ENCODE measurements at places on chromosomes 1 and 21.

GRCh38 chr1:161498646-161499045, 6.6 kb upstream of the FCGR2A start:
- no peak for DNase-seq

DNA sequence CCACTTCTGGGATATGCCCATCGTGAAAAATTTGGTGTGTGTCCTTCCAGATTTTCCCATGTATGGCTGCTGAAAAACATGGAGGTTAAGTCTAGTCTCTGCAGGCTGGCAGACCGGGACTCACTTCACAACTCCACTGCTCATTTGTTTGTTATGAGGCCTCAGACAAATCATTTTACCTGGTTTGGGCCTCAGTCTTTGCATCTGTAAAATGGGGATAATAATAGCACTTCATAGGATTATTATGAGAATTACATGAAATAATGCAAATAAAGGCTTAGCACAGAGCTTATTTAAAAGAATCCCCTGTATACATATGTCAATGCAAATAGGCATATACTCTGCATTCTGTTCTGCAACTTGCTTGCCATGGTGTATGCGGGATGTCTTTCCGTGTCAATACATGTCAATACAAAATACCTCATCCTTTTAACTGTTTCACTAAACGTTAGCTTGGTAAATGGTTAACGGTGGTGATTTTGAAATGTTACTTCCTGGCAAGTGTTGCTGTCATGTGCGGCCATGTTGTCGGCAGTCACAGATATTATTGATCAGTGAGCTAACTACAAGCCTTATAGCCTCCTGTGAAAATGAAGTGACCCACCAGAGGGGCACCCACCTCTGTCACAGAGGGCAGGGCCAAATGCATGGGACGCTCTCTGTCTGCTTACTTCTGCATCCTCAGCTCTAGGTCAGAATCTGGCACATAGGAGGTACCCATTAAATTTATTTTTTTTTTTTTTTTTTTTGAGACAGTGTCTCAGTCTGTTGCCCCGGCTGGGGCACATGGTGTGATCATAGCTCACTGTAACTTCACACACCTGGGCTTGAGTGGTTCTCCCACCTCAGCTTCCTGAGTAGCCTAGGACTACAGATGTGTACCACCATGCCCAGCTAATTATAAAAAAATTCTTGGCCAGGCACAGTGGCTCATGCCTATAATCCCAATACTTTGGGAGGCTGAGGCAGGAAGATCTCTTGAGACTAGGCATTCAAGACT, 4.3 kb downstream of the LCK start:
- DNase-seq: no peak

DNA sequence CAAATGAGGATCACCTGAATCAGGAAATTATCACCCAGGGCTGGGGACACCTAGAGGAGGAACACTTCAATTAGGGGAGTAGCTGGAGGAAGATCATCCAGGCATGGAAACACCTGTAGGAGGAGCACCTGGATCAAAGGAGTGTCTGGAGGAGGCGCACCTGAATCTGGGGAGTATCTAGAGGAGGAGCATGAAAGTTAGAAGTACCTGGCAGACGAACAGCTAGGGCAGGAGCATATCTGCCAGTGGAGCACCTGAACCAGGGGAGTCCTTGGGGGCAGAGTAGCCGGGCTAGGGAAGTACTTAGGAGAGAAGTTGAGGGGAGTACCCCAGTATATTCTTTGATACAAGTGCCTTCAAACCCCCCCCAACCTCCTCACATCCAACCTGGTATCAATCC, 1.3 kb downstream of the C1orf210 start:
- DNase-seq: no peak

GRCh38 chr1:88179943-88180342, 504.1 kb upstream of the PKN2 start:
- no peak for DNase-seq

DNA sequence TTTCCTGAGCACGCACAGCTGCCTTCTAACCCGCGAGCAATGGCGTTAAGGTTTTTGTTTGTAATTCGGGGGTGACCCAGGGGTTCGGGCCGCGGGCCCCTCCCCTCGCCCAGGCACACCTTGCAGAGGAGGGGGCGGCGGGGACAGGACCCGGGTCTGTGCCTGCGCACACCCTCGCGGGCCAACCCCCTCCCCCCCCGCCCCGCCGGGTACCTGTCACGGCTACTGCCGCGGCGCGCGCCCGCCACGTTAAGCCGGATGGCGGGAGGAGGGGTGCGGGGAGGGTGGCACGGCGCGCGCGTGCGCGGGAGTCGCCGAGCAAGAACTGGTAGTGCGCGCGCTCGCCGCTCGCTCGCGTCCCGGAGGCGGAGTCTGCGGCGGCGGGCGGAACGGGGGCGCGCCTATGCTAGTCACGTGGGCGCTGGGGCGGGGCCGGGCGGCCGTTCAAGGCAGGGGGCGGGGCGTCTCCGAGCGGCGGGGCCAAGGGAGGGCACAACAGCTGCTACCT, at the start of gene TPTE:
TSS of gene TPTE (plus strand) at position 493 of the 508 bp plus-strand sequence. CDS start 17,141 bp downstream, outside the sequence.
- DNase-seq: no peak

DNA sequence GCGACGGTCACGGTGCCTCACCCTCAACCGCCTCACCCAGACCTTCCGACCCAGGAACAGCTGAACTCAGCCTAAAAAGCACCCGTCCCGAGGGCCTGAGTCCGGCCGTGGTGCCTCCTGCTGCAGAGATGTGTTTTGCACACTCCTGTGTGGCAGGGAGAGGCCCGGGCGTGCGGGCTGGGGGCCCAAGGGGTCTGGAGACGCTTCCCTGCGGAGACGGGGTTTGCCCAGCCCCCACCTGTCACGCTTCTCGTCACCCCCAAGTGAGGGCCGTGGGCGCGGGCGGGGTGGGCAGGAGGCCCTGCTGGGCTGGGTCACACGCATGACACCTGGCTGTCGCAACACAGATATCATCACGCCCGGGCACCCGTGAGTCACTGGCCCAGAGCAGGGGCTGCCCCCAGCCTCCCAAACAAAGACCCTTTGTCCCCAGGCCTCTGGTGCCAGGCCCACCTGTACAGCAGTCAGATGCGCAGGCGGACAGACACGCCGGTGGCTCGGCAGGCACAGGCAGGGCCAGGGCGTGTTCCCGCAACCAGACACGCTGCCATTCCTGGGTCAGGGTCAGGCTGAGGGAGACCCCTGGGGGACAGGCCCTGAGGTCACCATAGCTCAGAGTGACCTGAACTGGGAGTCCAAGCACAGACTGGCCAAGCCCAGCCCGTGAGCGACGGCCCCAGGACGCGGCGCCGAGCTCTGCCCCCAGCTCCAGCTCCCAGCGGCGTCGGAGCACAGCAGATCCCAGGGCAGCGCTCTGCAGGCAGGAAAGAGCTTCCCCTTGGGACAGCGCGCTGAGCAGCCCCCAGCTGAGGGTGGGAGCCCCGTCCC, 6.1 kb downstream of the B3GALT6 start:
- DNase-seq: no peak
